Skin of body (tissue), 3 donors: ENCODE measurements at places on chromosomes 16 and 17.

DNA sequence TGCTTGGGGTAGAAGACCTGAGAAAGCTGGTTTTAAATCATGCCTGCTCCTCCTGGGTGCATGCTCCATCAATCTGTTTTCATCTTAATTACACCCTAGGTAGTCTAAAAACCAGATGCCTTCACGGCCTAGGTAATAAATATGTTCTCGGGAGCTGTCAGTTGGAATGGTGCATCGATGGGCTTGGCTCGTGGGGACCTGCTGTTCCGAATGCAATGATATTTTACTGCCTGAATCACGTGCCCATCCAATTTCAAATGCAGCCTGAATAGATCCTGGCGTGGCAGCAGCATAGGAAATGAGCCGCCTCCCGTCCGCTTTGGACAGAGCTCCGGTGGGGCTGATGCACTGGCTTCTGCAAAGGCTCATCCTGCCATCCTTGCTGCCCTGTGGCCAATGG, 18.8 kb upstream of the FAAP100 start:
- DNase-seq, result no peak

DNA sequence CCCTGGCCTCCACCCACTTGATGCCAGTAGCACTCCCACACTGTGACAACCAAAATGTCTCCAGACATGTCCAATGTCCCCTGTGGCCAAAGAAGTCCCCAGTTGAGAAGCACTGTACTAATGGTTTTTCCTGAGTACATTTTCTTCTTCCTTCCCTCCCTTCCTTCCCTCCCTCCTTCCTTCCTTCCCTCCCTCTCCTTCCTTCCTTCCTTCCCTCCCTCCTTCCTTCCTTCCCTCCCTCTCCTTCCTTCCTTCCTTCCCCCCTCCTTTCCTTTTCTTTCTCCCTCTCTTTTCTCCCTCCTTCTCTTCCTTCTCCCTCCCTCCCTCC, 76.7 kb upstream of the CDC42EP4 start:
- no peak for DNase-seq

DNA sequence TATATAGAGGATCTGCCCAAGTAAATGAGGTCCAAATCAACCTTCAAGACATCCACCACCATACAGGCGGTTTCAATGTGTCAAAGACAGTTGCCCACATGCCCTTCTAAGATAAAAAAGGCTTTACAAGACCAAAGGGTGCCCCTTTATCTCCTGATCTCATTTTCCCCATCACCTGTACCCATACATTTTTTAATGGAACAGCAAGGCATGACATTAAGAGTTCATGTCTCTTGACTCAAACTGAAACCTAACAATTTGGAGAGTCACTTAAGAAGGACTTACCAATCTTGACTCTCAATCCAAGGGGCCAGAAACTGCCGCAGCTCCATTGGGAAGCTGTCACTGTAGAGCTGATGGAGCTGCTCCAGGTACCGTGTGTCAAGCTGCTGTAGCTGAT, 40.1 kb downstream of the STAT3 start:
- DNase-seq, result no peak

DNA sequence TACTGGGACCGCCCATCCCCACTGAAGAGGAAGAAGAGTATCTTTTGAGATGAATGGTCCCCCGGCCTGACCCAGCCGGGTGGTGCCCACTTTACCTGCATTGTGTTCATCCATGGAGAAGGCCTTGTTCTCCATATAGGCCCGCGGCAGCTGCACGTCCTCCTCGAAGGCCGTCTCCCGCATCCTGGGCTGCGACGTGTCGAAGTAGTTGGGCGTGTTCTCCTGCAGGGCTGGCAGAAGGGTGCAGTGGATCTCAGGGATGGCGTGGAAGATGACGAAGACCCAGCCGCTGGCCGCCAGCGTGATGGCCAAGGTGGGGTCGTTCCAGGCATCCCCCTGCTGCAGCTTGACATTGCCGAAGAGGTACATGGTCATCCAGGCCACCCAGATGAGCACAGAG, 12.9 kb downstream of the GPRC5B start:
- DNase-seq, result no peak
